ENCODE measurements at places on chromosomes 13 and 19. TPM values are rescaled to one million over a fixed set of nuclear protein-coding genes. Genes with fewer than 3 reads are reported as not detected.

- no peaks in the 10 kb centered on the region for H3K4me1 ChIP-seq
- H3K27ac ChIP-seq: no peak overlapping the region
- H3K4me3 ChIP-seq: no peak overlapping the region
- H3K36me3 ChIP-seq: no peaks in the 10 kb centered on the region
- H3K27me3 ChIP-seq: peaks cover 30% of the 10 kb centered on the region
- DNase-seq: no peak
These were observed 18.6 kb downstream of the TMEM255B start for GRCh38 chr13:113777311-113778260.

ZNF77 gene
- 5.6 TPM for total RNA-seq

DNA sequence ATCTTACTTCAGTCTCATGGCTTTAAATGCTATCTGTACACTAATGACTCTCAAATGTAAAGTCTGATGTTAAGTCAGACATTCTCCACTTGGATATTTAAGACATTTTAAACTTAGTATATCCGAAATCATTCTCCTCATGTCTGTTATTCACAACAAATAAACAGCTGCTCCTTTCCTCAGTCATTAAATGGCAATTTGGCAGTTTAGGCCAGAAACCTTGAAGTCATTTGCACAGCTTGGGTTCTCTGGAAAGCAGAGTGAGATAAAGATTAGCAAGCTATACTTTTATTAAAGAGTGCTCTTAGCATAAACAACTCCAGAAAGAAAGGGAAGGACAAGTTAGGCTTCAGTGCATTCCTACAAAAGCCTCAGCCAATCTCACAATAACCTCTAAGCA, 53.7 kb downstream of the DNAJC15 start:
- no peak overlapping the region for H3K27ac ChIP-seq
- no peak for DNase-seq
- H3K36me3 ChIP-seq: no peaks in the 10 kb centered on the region

- no peak overlapping the region for H3K27ac ChIP-seq
- peaks cover 69% of the 10 kb centered on the region for H3K36me3 ChIP-seq
- DNase-seq: no peak
- H3K4me3 ChIP-seq: no peak overlapping the region
- no peaks in the 10 kb centered on the region for H3K27me3 ChIP-seq
These were observed 16.0 kb upstream of the GPI start for GRCh38 chr19:34348899-34349487.

- H3K27me3 ChIP-seq: no peaks in the 10 kb centered on the region
- no peak overlapping the region for H3K4me3 ChIP-seq
These were observed 201.5 kb upstream of the CSNK1A1L start for GRCh38 chr13:37306778-37307544.
